ENCODE measurements at places on chromosomes 6 and 20.
A peak's percentile ranks its signal among the peaks of the same experiment; 100 is the strongest.

DNA sequence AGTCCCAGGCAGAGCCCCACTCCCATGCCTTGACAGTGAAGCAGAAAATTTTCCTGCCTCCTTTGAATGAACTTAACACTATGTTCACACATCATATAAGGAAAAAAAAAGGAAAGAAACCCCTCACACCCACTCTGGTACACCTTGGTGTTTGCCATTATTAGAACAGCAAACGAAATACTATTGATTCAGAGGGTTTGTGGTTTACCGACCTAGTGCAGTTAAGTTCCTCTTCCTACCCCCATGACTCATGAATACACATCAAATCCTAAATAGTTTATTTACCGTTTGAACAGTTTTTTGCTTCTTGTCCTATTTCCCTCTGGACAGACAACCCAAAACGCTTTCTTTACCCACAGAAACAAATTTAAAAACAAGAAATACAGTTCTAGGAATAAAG is 237.7 kb downstream of the FOXA2 start:
- DNase-seq = no peak

GRCh38 chr20:40962733-40963504 is 65.7 kb upstream of the TOP1 start:
- peak; percentile 78 for DNase-seq

- DNase-seq = no peak
These were observed 1513.7 kb downstream of the GRIK2 start for GRCh38 chr6:102907181-102907580.

GRCh38 chr20:51354769-51355319 is 187.7 kb downstream of the NFATC2 start:
- DNase-seq = peak; percentile 19

DNA sequence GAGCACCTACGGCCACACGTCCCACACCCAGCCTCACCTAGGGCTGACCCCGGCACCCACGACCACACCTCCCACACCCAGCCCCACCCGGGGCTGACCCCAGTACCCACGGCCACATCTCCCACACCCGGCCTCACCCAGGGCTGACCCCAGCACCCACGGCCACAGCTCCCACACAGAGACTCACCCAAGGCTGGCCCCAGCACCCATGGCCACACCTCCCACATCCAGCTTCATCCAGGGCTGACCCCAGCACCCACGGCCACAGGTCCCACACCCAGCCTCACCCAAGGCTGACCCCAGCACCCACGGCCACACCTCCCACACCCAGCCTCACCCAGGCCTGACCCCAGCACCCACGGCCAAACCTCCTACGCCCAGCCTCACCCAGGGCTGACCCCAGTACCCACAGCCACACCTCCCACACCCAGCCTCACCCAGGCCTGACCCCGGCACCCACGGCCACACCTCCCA is 36.7 kb downstream of the NINL start:
- no peak for DNase-seq

DNA sequence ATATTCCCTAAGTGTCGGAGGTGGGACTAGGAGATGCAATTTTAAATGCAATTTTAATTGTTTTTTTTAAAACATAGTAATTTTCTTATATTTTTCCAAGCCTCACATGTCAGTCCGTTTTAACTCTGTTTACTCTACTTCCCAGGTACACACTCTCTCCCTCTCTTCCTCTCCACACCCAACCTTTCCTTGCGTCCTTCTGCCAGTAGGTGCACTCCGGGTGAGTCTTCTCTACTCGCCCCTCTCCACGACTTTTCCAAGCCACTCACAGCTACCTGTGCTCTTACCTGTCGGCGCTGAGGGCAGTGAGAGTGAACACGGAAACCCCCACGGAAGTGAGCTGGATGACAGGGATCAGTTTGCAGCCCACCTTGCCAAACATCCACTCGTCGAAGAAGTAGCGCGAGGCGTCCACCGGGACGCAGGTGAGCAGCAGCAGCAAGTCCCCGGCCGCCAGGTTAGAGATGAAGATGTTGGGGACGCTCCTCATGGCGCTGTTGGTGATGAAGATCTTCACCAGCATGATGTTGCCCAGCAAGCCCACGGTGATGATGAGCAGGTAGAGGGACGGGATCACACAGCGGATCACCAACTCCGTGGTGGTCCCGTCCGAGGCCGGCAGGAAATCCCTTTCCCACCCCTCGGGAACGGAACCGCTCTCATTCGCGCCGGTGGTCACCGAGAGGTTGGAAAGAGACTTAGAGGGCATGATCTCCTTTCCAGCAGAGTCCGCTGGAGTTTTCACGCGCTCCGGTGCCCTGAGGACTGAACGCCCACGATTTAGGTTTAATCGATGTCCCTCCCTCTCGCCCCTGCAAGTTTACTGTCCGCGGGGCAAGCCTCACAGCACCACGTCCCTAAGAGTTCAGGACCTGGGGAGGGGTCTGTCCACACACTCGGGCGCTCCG is 44.5 kb upstream of the GJE1 start:
- DNase-seq = no peak

DNA sequence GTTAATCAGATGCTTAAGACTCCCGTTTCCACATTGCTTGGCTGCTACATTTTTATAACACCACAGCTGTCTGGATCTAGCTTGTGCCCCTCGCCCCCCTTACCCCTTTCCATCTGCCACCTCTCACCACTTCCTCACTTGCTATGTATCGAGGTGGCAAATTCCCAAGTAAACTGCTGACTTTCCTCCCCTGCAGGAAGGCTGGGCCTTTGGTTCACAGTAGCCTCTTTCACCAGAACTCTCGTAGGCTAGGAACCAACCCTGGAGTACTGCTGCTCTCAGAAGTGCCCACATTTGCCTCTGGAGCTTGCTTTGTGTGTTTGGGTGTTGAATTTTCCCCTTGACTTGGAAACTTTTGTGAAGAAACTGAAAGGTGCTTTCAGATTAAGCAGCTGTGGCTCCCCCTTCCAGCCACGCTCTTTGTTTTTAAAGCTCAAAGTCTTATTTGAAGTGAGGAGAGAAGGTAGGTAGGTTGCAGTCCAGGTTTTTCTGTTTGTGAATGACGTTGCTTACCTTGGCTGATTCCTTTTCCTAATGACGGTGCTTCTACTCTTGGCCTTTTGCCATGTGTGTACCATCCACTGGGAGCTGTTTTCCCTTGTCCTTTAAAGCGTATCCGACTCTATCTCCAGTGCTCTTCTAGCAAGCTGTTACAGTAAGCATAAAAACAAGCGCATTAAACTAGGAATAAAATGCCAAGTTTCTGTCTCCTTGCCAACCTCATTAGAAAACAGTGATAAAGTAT is 90.4 kb downstream of the CARMIL1 start:
- DNase-seq = peak; percentile 51

GRCh38 chr6:16061818-16062217 is 67.1 kb upstream of the MYLIP start:
- DNase-seq = no peak

GRCh38 chr6:66964216-66964615 is 1257.2 kb upstream of the EYS start:
- DNase-seq = no peak
